ENCODE measurements at places on chromosomes 11 and 22.

DNA sequence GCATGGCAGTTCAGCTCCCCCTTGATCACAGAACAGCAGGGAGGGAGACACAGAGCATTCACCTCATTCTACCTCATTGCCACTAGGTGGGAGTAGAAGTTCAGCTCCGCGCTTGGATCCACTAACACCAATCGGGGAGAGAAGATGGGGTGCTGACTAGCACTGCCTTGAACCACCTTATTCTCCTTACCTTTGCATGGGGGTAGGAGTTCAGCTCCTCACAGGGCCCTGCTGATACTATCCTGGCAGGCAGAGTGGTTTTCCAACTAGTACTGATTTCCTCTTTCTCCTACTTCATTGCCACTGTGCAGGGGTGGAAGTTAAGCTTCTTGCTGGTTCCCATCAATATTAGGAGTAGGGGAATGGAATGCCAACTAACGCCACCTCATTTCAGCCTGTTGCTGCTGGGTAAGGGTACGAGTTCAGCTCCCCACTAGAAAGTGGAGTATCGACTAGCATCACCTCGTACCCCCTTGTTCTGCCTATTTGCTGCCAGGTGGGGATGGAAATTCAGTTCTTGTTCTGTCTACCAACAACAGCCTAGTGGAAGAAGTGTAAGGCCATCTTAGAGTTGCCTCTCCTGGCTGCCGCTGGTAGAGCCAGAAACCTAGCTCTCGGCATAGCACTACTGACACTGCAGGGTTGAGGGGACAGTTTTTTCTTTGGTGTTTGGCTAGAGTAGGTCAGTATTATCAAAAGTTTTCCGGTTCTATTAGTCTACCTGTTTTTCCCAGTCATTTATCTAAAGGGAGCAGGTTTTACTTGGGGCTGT lies 550.9 kb upstream of the CCDC90B start:
- peak; percentile 41 for DNase-seq

GRCh38 chr11:68839911-68840641 lies 1.6 kb downstream of the CPT1A start:
- DNase-seq, result no peak

- DNase-seq, result no peak
Observed at GRCh38 chr22:45731041-45731797, 59.6 kb downstream of the ATXN10 start.

- DNase-seq, result peak; percentile 42
Observed at GRCh38 chr11:2530131-2530854, 85.5 kb downstream of the KCNQ1 start.

- no peak for DNase-seq
Observed at GRCh38 chr22:26701323-26701722, 43.9 kb downstream of the MIAT start.

GRCh38 chr22:19109198-19110063 lies 12.8 kb downstream of the DGCR2 start:
- DNase-seq, result no peak

- DNase-seq, result no peak
Observed at GRCh38 chr11:65883786-65884715, 4.2 kb downstream of the FIBP start.

DNA sequence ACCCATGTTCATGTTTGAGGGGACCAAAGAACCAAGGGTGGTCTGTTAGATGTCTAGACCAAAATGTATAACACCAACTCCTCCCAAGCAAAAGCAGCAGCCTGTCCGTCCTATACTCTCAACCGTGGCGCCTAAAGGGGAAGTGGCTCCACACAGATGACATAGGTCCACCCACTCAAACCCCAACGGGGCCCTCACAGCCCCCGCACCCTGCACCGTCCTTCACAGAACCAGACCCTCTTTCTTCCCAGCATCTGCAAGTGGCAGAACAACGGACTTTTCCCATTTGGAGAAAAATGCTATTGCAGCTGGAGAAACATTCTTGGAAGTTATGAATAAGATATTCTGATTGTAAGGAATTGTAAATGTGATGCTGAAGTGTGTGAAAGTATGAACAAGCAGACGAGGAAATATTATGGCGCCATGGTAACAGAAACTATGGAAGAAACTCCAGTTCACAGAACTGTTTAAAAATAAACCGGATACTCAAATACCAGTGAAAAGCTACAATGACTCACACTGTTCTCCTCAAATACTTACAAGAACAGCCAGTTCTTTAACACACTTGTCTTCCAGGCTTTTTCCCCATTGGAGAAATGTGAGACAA lies 76.5 kb upstream of the ARFGAP3 start:
- DNase-seq, result no peak

DNA sequence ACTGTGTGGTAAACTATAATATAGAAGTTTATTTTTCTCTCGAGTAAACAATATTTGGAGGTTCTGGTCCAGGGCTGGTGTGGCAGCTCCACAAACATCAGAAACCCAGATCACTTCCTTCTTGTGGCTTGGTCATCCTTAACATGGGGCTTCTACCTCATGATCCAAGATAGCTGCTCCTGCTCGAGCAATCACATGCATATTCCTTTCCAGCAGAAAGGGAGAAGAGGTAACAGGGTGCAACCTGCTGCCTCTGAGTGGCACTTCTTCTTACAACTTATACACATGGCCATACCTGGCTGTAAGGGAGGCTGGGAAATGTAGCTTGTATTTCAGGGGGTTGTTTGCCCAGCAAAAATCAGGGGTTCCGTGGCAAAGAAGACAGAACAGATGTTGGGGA lies 44.6 kb upstream of the SYT7 start:
- no peak for DNase-seq

DNA sequence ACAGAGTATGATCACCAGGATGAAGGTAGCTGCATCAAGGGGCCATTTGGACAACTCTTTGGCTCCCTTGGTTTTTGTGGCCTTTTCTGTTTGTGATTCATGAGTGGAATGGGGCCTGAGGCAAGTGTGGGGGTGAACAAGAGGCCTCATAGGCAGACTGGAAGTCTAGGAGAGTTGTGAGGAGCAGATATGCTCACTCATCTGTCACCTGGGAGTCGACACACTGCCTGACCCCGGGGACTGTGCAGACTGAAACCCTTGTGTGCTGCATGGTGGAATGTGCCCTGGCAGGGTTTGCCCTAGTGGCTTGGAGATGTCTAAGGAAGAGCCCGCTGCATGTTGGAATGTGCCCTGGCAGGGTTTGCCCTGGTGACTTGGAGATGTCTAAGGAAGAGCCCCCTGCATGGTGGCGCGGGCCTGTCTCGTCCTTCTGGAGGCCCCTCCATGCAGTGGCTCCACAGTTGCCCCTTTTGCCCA lies 60.0 kb downstream of the MED15 start:
- DNase-seq, result no peak

GRCh38 chr11:11039208-11039965 lies 181.5 kb upstream of the ZBED5 start:
- DNase-seq, result no peak

DNA sequence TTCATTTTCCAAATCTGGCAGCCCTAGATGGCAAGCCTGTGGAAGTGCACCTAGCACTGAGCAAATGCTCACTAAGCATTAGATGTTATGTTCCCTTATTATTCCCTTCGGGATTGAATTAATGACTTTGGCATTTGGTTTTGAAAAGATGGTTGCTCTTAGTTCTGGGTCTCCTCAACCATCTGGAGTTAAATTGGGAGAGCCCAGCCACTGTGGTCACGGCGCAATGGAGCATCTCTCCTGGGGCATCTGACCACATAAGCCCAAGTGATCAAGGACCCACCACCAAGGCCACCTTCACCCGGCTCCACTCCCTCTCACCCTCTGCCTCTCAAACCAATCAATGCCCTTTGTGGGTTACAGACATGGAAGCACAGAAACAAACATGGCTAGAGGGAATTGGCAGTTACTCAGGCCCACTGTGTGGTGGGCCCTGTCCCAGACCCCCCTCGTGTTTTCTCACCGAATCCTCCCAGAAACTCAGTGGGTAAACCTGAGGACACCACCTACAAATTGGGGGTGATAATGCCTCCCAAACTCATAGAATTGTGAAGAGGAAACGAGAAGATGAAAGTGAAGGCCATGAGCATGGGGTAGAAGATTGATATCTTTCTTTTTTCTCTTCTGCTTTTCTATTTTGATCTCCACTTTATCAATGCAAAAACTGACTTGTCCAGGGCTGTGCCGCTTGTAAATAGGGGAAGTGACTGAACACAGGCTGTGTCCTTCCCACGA lies 52.2 kb downstream of the IRAG1 start:
- no peak for DNase-seq

- DNase-seq, result no peak
Observed at GRCh38 chr11:30983776-30984441, 385.6 kb downstream of the DCDC1 start.

Data from ovary (tissue), 10 donors.